Caco-2 (cell line): ENCODE measurements at places on chromosomes 16 and 17. TPM values are rescaled to one million over a fixed set of nuclear protein-coding genes. Genes with fewer than 3 reads are reported as not detected.

Gene FAM171A2
- total RNA-seq: 3.0 and 3.6 TPM in 2 replicates

DNA sequence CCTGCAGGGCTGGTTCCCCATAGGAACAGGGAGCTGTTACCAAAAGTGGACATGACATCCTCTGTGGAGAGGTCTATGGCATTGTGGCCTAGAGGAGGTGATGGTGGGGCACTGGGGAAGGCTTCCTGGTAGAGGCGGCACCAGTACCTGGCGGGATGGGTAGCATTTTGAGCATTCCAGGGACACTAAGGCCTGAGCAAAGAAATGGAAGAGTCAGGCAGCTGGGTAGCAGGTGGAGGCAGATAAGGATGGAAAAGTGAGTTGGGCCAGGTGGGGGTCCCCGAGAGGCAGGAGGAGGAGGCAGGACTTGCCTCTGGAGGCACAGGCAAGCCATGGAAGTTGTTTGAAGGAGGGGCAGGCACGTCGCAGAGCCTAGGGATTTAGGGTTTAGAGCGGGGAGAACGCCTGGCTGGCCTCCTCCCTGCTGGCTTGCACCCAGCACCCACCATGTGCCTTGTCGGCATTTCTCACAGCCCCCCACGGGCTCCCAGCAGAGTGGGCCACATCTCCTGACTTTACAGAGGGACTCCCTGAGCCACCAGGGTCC lies 5.1 kb upstream of the ADCY7 start:
- peak; percentile 31 for DNase-seq

DNA sequence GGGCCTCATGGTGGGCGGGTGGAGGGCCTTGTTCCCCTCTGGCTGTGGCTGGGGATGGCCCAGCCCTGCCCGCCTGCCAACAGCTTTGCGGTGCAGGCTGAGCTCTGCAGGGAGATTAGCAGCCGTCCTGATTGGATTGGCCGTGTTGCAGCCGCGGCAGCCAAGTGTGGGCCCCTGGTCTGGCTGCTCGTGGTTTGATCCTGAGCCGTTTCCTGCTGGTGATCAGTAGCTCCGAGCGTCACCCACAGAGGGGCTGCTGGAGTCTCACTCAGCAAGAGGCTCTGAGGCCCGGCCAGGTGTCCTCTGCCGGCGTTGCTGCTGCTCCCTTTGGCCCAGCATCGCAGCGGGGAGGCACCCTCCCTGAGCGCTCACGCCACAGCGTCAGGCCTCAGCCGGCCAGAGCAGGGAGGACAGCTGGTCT lies 32.5 kb downstream of the BAIAP2 start:
- DNase-seq: no peak

Gene MMP25
- total RNA-seq: 0.11 and 0.14 TPM in 2 replicates

Gene SDR42E2
- not detected in 2 replicates for total RNA-seq

Gene TMEM204
- not detected in 2 replicates for total RNA-seq

Gene CTF1
- 1.8 and 2.4 TPM in 2 replicates for total RNA-seq

Gene SLC5A10
- 0.19 and 0.27 TPM in 2 replicates for total RNA-seq

DNA sequence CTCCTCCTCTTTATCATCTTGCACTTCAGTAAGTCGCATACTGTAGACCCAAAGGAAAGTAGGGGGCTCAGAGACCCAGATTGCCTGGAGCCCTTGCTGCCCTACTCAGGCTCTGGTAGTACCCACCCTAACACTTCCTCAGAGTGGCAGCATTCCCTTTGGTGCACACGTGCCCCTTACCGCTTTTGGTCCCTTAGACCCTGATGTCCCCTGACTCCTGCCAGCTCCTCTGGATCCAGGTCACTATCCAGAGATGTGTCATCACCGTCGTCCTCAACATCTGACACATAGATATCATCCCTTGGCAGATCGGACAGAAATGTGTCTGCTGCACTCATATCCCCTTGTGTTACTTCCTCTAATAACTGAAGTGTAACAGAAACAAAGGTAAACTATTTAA lies 5.4 kb upstream of the PSMC5 start:
- DNase-seq: no peak

- DNase-seq: no peak
Observed at GRCh38 chr17:44356241-44356640, 7.4 kb downstream of the FAM171A2 start.

DNA sequence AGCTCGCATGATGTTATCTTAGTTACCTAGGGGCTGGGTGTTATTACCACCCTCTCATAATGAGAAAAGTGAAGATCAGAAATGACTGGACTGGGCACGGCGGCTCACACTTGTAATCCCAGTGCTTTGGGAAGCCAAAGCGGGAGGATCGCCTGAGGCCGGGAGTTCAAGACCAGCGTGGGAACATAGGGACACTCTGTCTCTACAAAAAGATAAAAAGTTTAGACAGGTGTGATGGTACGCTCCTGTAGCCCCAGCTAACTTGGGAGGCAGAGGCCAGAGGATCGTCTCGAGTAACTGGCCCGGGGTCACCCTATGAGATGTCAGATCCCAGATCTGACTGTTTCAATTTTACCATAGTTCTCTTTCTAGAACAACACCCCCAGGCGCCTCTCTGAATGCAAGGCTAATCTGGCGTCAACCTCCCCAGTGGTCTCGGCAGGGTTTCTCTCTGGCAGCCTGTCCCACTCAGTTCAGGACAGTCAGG lies 1.9 kb upstream of the CCDC102A start:
- no peak for DNase-seq

DNA sequence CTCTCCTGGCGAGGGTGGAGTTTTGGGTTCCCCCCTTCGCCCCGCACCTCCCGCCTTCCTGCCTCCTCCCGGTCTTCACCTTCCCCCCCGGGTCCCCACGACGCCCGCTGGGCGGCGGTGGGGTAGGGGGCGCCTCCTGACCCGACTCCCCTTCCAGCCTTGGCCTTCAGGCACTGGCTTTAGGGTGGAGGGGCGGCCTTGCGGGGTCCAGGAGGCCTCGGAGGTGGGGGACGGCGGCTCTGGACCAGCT lies 2.4 kb downstream of the SLC16A3 start:
- DNase-seq: no peak

- DNase-seq: no peak
Observed at GRCh38 chr16:55017321-55017720, 86.7 kb downstream of the IRX5 start.

Gene KCNG4
- total RNA-seq: not detected in 2 replicates

GRCh38 chr16:55145771-55146603 lies 178.0 kb upstream of the IRX6 start:
- no peak for DNase-seq

Gene CTRB1
- total RNA-seq: not detected in 2 replicates

Gene VEZF1
- 52.1 and 54.9 TPM in 2 replicates for total RNA-seq

DNA sequence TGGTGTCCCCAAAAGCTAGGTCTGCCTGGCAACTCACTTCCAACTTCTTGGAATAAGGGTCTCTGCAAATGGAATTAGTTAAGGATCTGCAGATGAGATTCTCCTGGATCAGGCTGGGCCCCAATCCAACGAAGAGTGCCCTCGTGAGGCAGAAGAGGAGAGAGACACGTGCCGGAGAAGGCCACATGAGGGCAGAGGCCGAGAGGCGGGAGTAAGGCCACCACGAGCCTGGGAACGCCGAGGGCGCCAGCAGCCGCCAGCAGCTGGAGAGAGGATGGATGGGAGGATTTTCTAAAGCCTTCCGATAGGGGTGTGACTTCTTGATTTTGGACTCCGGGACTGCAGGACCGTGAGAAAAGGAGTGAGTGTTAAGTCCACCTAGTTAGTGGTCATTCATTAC lies 76.3 kb downstream of the JPH3 start:
- no peak for DNase-seq

- DNase-seq: no peak
Observed at GRCh38 chr16:85665929-85666328, 22.8 kb downstream of the GINS2 start.

DNA sequence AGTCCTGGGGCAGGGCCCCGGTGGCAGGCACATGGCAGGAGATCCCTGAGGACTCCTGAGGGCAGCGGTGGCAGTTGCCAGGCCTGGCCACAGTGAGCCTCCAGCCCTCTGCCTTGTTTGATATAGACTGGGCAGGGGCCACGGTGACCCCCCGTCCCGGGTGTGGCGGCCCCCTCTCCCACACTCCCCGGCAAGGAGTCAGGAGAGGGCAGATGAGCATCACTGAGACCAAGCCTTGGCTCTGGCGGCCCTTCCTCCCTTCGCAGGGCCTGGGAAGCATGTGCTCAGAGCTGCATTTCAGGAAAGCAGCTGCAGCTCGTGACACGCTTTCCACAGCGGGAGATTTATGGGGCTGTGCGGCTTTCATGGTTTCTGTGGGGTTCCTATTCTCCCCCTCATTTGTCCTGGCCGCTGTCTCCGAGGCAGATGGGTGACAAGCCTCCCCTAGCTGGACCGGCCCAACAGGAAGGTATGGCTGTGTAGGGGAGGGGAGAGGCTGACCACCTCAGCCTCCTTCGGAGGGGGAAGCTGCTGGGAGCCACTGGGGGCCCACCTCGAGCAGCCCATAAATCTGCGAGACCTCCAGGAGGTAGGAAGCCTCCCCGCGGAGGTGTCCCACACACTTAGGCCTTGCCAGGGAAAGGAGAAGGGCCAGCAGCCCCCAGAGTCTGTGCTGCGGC lies 211.4 kb downstream of the NTN1 start:
- no peak for DNase-seq

DNA sequence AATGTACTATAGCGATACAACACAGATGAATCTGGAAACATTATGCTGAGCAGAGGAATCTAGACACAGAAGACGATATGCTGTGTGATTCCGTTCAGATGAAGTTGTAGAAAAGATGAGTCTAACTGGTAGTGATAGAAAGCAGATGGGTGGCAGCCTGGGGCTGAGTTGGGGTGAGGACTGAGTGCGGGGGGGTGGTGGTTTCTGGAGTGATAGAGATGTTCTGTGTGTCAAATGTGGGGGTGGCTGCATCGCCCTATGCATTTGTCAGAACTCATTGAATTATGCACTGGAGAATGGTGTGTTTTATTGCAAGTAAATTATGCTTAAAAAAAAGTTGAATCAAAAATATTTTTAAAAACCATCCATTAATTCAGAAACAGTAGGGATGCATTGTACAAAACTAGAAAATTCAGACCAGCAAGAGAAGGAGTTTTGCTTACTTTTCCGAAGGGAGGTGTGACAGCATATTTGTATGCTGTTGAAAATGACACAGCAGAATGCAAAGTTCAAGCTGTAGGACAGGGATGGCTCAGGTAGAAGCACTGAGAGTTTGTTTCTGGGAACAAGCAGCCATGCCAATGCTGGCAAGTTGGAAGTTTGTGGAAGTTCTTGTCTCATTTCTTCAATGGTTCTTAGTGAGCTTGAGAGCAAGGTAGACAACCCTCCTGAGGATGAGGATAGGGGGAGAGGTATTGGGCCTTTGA lies 13.0 kb upstream of the DRG2 start:
- no peak for DNase-seq

DNA sequence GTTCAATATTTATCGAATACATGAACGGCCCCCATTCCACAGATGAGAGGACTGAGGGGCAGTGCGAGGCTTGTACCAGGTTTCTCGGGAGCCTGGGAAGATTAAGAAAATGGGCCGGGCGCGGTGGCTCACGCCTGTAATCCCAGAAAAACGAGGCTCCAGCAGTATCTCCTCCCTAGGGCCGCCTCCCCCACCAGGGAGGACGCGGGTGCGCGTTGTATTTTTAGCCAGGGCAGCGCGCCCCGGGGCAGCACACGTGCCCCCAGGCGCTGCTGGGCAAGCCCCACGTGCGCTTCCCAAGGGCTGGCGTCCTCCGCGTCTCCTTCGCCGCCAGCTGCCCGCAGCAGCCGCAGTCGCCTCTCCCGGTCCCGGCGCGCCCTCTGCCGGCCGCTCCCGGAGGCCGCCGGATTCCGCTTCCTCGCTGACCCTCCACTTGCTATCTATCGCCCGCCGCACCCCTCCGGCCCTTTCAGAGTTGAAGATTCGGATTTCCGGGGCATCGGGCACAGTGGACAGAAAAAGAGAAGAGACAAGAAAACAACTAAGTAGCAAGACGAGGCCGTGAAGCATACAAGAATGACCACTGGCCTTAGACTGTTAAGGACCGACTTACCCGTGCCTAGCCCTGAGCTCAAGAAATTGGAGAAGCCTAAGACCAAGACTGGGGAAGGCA lies 1.9 kb upstream of the YBX2 start:
- DNase-seq: peak; percentile 84

- no peak for DNase-seq
Observed at GRCh38 chr17:66538776-66539175, 236.4 kb downstream of the PRKCA start.

GRCh38 chr16:9885467-9885866 lies 296.8 kb downstream of the GRIN2A start:
- DNase-seq: no peak

Gene CRISPLD2
- total RNA-seq: 4.0 and 4.2 TPM in 2 replicates

GRCh38 chr16:1832838-1833454 lies 5.9 kb downstream of the FAHD1 start:
- DNase-seq: no peak

DNA sequence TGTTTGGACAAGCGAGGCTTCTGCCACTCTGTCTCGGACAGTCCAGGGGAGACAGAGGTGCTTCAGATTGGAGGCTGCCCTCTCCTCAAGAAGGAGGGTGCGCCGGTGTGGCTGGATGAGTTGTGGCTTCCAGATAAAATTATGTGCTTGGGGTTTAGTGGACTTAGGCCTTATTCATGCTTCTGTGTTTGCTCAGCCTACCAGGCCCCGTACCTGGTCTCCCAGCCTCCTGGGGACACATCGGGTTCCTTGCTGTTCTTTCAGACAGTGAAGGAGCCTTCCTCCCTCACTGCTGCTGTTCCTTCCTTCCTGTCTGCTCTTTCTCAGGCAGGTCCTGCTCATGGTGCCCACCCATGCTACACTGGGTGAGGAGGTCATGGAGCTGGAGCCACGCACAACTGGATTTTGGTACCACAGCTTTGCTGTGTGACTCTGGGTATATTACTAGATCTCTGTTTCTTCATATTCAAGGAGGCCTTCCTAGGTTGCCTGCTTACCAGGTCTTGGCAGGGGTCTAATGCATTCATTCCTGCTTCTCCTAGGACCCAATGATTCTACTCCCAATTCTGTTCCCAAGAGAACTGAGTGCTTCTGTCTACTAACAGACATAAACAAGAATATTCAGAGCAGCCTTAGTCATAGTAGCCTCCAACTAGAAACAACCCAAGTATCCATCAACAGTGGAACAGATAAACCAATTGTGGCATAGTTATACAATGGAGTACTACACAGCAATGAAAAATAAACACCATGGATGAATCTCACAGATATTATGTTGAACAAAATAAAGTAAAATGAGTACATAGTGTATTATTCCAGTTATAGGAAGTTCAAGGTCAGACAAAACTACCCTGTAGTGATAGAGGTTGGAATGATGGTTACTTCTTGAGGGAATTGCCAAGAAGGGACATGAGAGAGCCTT lies 121.7 kb downstream of the CMIP start:
- no peak for DNase-seq

Gene ZNF629
- total RNA-seq: 18.9 and 20.6 TPM in 2 replicates

- DNase-seq: no peak
Observed at GRCh38 chr16:31871510-31871909, 2.1 kb upstream of the ZNF267 start.

GRCh38 chr16:51166091-51166490 lies 15.0 kb upstream of the SALL1 start:
- no peak for DNase-seq

GRCh38 chr17:50359998-50360461 lies 13.0 kb downstream of the MRPL27 start:
- DNase-seq: no peak
